ENCODE measurements at places on chromosomes 7 and 10. TPM values are rescaled to one million over a fixed set of nuclear protein-coding genes. Genes with fewer than 3 reads are reported as not detected.

- H3K27ac ChIP-seq: no peak overlapping the region
- H3K36me3 ChIP-seq: no peaks in the 10 kb centered on the region
- no peak overlapping the region for H3K4me3 ChIP-seq
- H3K27me3 ChIP-seq: no peaks in the 10 kb centered on the region
- H3K4me1 ChIP-seq: no peaks in the 10 kb centered on the region
These were observed 139.5 kb upstream of the FZD8 start for GRCh38 chr10:35781643-35782035.

- H3K4me3 ChIP-seq: no peak overlapping the region
- DNase-seq: no peak
- H3K36me3 ChIP-seq: no peaks in the 10 kb centered on the region
- no peak overlapping the region for H3K27ac ChIP-seq
These were observed 21.4 kb upstream of the ATOH7 start for GRCh38 chr10:68253346-68253745.

GRCh38 chr7:40883826-40884225 is 749.0 kb downstream of the SUGCT start:
- H3K36me3 ChIP-seq: no peaks in the 10 kb centered on the region
- H3K27me3 ChIP-seq: no peaks in the 10 kb centered on the region
- H3K4me1 ChIP-seq: no peaks in the 10 kb centered on the region
- no peak overlapping the region for H3K27ac ChIP-seq

DNA sequence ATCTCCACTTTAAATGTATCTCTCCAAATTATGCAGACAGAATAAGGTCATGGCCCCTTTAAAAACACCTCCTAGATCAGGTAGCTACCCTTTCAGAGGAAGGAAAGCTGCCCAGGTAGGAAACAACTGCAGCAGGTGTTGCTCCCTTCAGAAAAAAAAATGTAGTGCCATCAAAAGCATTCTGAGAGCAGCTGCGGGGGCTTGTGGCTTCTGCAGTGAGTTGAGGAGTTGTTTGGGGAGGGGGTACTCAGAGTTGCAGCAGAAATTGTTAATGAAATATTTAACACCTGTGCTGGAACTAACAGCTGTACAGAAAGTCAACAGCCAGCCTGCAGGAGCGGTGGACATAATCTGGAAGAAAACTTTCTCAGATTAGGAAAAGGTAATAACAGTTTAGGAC is 24.0 kb downstream of the CDHR3 start:
- H3K27me3 ChIP-seq: no peaks in the 10 kb centered on the region
- no peaks in the 10 kb centered on the region for H3K36me3 ChIP-seq
- H3K4me1 ChIP-seq: no peaks in the 10 kb centered on the region
- H3K27ac ChIP-seq: no peak overlapping the region
- H3K4me3 ChIP-seq: no peak overlapping the region
- DNase-seq: no peak

DNA sequence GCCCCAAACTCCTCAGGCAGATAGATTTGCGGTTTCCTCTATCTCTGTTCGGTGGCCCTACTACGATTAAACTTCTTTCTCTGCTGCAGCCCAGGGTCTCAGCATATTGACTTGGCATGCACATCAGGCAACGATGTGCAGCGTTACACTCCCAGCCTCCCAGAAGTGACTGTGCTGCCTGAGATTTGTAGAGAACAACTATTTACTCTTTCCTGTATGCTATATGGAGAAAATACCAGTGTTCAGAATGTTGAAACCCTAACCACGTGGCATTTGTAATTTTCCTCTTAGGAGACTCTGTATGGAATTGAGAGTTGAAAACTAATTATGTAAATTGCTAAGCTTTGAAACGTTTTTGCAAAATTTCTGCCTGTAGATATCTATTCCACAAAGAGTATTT is 50.9 kb downstream of the GNAI1 start:
- no peaks in the 10 kb centered on the region for H3K27me3 ChIP-seq
- no peaks in the 10 kb centered on the region for H3K36me3 ChIP-seq
- no peak overlapping the region for H3K27ac ChIP-seq
- DNase-seq: no peak

GRCh38 chr7:106773228-106773627 is 91.9 kb upstream of the PIK3CG start:
- H3K4me1 ChIP-seq: no peaks in the 10 kb centered on the region
- no peaks in the 10 kb centered on the region for H3K36me3 ChIP-seq
- no peak overlapping the region for H3K27ac ChIP-seq
- DNase-seq: no peak
- no peaks in the 10 kb centered on the region for H3K27me3 ChIP-seq

- no peaks in the 10 kb centered on the region for H3K27me3 ChIP-seq
- no peaks in the 10 kb centered on the region for H3K4me1 ChIP-seq
- no peak overlapping the region for H3K4me3 ChIP-seq
- no peaks in the 10 kb centered on the region for H3K36me3 ChIP-seq
- no peak for DNase-seq
These were observed 114.2 kb upstream of the FAM180A start for GRCh38 chr7:135862586-135863340.

DNA sequence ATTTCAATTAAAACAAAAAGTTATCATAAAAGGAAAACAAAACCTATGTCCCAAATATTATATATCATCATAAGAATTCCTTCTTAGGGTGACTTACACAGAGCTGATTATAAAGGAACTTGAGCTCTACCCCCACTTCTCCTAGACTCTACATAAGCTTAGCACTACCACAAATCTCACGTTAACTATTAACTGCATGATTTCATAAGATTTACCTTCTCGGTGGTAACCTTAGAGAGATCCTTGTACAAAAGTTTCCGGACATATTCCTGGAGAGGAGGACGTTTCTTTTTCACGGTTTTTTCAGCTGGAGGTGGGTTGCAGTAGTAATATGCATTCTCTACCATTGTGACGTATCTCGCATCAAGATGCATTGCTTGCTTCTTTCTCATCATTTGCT is 83.7 kb downstream of the UPF2 start:
- H3K27ac ChIP-seq: no peak overlapping the region
- no peaks in the 10 kb centered on the region for H3K27me3 ChIP-seq
- H3K4me3 ChIP-seq: no peak overlapping the region
- peaks cover 6% of the 10 kb centered on the region for H3K36me3 ChIP-seq

GRCh38 chr7:99042957-99043356 is 101.0 kb downstream of the SMURF1 start:
- H3K4me1 ChIP-seq: peaks cover 38% of the 10 kb centered on the region
- H3K36me3 ChIP-seq: peaks cover 5% of the 10 kb centered on the region
- H3K4me3 ChIP-seq: no peak overlapping the region
- no peaks in the 10 kb centered on the region for H3K27me3 ChIP-seq
- H3K27ac ChIP-seq: peak overlapping the region; percentile 85

GRCh38 chr7:108805808-108806397 is 236.2 kb downstream of the DNAJB9 start:
- no peaks in the 10 kb centered on the region for H3K36me3 ChIP-seq
- no peak for DNase-seq
- no peaks in the 10 kb centered on the region for H3K27me3 ChIP-seq

DNA sequence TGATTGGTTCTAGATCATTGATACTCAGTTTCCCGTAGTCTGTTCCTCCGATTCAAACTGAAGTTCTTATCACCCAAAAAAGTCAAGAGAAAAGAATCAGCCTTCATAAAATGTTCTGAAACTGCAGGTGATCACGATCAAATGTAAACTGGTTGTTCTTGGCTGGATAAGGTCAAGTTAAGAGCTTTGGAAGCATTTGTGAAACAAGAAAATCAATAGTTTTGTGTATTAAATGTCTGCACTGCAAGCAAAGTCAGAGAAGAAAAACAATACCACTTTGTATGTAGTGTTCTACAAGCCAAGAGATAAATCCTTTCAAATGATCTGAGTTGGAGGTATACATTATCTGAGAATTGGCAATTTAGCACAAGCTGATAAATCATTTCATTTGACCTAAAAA is 710.3 kb downstream of the SORCS1 start:
- H3K4me1 ChIP-seq: no peaks in the 10 kb centered on the region
- H3K27me3 ChIP-seq: no peaks in the 10 kb centered on the region
- no peak overlapping the region for H3K27ac ChIP-seq
- no peaks in the 10 kb centered on the region for H3K36me3 ChIP-seq

TMEM236 gene
- 1.7 TPM for total RNA-seq

OR2AE1 gene
- total RNA-seq: 2.0 TPM

SFXN2 gene
- 10.4 TPM for total RNA-seq

MUC3A gene
- not detected for total RNA-seq
